ENCODE measurements at places on chromosomes 5 and 9.

DNA sequence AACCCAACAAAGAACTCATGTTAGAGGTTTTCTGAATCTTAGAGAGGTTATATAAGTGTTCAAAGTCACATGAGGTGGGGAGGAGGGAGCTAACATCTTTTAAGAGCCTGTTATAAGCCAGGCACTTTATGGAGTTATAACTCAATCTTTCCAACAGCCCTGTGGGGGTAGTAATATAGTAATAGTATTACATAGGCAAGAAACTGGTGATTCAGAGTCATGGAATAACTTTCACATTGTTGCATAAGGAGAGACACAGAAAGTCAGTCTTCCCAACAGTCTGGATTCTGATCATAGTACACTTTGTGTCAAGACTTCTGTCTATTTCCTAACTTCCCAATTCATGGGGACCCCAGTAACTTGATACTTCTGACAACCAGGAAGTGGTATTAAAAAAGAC, 89.2 kb downstream of the ACER2 start:
- DNase-seq = no peak

- DNase-seq = no peak
Observed at GRCh38 chr5:83522446-83522845, 50.9 kb downstream of the VCAN start.

GRCh38 chr5:35828082-35828598, 28.6 kb upstream of the IL7R start:
- DNase-seq = no peak

- DNase-seq = no peak
Observed at GRCh38 chr5:139377226-139377625, 5.9 kb downstream of the SLC23A1 start.

Measured in stimulated activated CD4-positive, alpha-beta T cell treated with anti-CD3 and anti-CD28 coated beads, Interleukin-1b, Interleukin-23, amount 100 ng/mL, for 1 hour (primary cell).